ENCODE measurements at places on chromosomes 11 and 22. TPM values are rescaled to one million over a fixed set of nuclear protein-coding genes. Genes with fewer than 3 reads are reported as not detected.

Gene NLRP14
- total RNA-seq: 0.41 TPM

Gene GAL3ST3
- 10.6 TPM for total RNA-seq

Gene HYLS1
- total RNA-seq: 13.9 TPM

Gene SHISA8
- total RNA-seq: not detected

Gene RAB36
- total RNA-seq: 2.9 TPM

Gene MFNG
- 1.6 TPM for total RNA-seq
